Placental pericyte (primary cell): ENCODE measurements at places on chromosomes 1 and 21. TPM values are rescaled to one million over a fixed set of nuclear protein-coding genes. Genes with fewer than 3 reads are reported as not detected.

Gene PLPPR5
- under 0.01 TPM in 1 of 2 replicates, not detected in the other for total RNA-seq

Gene ACKR1
- not detected in 2 replicates for total RNA-seq

Gene CIART
- 0.66 and 3.4 TPM in 2 replicates for total RNA-seq

Gene GNG12
- total RNA-seq = 88.4 and 209 TPM in 2 replicates

Gene ZYG11A
- 1.1 and 1.8 TPM in 2 replicates for total RNA-seq

Gene NBPF6
- total RNA-seq = 1.1 TPM in 1 of 2 replicates, not detected in the other

Gene PIGM
- 3.7 and 7.2 TPM in 2 replicates for total RNA-seq

Gene MAN1C1
- 0.14 and 1.3 TPM in 2 replicates for total RNA-seq

Gene CELSR2
- total RNA-seq = 1.3 and 1.8 TPM in 2 replicates

Gene CYYR1
- not detected in 2 replicates for total RNA-seq

Gene CYP4A11
- total RNA-seq = not detected in 2 replicates

Gene CLDN17
- total RNA-seq = not detected in 2 replicates

Gene CDC7
- total RNA-seq = 0.66 and 12.9 TPM in 2 replicates

Gene LCE1E
- not detected in 2 replicates for total RNA-seq

Gene KCNC4
- total RNA-seq = 0.44 and 1.3 TPM in 2 replicates

Gene HHIPL2
- total RNA-seq = 0.44 TPM in 1 of 2 replicates, not detected in the other

Gene LRRC38
- not detected in 2 replicates for total RNA-seq

Gene KCNT2
- 0.14 and 0.44 TPM in 2 replicates for total RNA-seq

Gene OBSCN
- 6.2 and 14.7 TPM in 2 replicates for total RNA-seq

Gene TLCD4
- 0.22 and 0.29 TPM in 2 replicates for total RNA-seq

Gene KLF18
- not detected in 2 replicates for total RNA-seq

Gene DMRTA2
- total RNA-seq = 0.14 and 0.22 TPM in 2 replicates

Gene LCE1F
- total RNA-seq = not detected in 2 replicates

Gene CACYBP
- 59.7 and 104 TPM in 2 replicates for total RNA-seq

Gene FALEC
- not detected in 2 replicates for total RNA-seq

Gene SEMA4A
- total RNA-seq = 0.43 and 0.44 TPM in 2 replicates

Gene GUCA2A
- not detected in 2 replicates for total RNA-seq

Gene IGSF9
- total RNA-seq = not detected in 2 replicates

Gene AGBL4
- total RNA-seq = not detected in 2 replicates

Gene SPATA21
- not detected in 2 replicates for total RNA-seq
